ENCODE measurements at places on chromosomes 4 and X.

DNA sequence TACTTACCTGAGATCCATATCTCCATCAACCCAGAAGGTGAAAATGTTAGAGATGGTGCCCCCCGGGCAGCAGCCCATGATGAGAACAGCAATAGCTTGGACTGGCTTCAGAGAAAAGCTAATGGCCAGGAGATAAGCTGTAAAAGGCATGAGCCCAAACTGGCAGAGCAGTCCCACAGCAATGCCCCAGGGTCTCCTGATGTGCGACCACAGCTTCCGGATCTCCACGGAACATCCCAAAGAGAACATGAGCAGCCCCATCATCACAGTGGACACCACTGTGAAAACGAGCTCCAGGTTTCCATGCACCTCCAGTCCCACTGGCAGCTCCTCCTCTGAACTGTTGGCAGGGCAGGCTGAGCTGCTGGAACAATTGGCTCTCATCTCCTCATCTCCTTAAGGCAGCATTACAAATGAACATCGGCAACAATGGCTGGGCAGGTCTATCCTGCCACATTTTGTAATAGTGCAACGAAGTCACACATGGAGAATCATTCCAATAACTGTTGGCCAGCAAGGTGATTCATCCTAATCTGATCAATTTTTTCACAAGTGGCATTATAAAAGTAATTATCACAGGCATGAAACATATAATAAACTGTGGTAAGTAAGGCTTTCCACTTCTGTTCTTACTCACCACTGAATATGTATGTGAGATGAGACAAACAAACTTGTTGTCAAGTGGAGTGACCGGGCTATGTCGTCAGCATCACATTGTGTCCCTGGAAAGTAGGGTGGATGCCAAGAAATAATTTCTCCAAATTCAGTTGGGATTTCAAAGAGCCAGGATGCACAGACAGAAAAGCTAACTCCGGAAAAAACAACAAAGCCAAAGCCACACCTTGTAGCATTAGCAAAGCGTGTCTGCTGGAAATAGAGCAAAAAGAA is at the start of gene SLC10A6:
Gene SLC10A6, minus strand, starts transcription at position 653 of the 888 bp plus-strand sequence. Its CDS starts 269 bp downstream, at position 384.
- no peak for DNase-seq

GRCh38 chrX:9677098-9677739 is 88.4 kb downstream of the GPR143 start:
- no peak for DNase-seq

- DNase-seq, result no peak
Measured at GRCh38 chrX:2618516-2618915, 72.6 kb upstream of the CD99 start.

DNA sequence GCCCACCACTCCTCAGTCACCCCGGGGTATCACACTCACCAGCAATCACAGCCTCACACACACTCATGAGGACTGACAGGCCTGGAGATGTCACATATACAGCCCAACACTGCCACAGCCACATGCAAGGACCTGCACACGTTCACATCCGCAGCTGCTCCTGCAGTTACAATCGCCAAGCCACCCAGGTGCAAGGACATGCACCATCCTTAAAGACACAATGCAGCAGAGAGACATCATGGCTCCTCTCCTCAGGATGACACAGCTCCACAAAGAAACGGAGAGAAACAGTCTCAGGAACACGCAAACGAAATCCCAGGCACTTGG is 1.1 kb downstream of the PCSK1N start:
- DNase-seq, result no peak

GRCh38 chr4:113563691-113564378 is 197.7 kb downstream of the CAMK2D start:
- no peak for DNase-seq

DNA sequence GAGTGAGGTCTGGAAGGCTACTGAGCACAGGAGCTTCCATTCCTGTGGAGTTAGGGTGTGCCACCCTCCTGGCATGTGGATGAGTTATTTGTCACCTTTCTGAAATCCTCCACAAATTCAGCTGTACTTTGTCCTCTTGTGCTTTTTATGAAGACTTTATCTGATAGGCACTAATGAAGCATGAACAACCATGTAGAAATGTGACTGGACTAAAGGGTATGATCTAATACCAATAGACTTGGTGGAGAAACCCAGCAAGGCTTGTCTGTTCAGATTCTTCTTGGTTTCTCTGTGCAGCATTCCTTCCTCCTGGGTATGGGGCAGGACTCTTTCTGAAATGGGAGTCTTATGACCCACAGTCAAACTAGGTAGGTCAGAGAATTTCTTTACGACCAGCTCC is 9.6 kb downstream of the NBDY start:
- no peak for DNase-seq

DNA sequence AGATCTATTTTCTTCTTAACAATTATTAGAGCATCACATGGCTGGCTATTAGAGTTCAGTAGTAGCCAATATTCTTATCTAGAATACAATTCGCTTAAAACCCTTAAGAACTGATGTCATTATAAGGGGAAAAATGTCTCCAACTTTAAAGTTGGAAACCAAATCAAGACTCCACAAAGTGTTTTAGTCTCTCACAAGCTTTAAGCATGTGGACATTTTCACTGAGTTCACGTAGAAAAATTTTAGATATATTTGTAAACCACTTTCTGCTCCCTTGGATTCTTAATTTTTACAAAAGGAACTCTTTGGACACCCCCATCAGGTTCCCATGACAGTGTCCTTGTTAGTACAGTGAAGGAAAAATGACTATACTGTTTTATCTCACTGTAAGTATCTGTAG is 123.9 kb upstream of the NAP1L5 start:
- no peak for DNase-seq

GRCh38 chr4:38601244-38601915 is 62.6 kb upstream of the KLF3 start:
- peak; percentile 49 for DNase-seq

- no peak for DNase-seq
Measured at GRCh38 chr4:6987588-6987961, 55.6 kb upstream of the TADA2B start.

GRCh38 chrX:136797787-136798186 is 17.1 kb upstream of the ARHGEF6 start:
- no peak for DNase-seq

GRCh38 chrX:10047133-10047532 is 80.0 kb downstream of the CLDN34 start:
- no peak for DNase-seq

GRCh38 chrX:71131510-71131909 is 13.1 kb downstream of the MED12 start:
- DNase-seq, result no peak

DNA sequence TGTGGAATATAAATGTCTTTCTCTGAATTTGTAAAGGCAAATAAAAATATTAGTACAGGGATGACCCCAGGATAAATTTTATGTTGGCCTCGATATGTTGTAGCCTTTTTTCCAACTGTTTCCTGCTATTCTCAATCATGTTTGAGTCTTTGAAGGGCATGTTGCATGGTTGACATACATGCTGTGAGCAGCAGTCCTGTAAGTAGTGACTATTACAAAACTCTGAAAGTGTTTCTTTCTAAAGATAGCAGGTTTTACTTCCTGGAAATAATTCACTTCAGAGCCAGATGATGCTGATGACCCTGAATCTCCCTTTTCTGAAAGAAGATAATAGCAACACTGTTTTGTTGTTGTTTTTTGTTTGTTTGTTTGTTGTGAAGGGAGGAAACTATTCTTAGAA is 393.0 kb upstream of the GNPDA2 start:
- DNase-seq, result no peak

DNA sequence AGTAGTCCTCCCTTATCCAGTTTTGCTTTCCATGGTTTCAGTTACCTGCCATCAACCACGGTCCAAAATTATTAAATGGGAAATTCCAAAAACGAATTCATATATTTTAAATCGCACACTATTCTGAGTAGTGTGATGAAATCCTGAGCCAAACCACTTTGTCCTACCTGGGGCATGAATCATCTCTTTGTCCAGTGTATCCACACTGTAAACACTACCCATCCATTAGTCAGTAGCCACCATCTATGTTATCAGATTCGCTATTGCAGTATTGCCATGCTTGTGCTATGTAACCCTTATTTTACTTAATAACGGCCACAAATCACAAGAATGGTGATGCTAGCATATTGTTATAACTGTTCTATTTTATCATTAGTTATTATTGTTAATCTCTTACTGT is 704.6 kb downstream of the SMARCA1 start:
- no peak for DNase-seq

DNA sequence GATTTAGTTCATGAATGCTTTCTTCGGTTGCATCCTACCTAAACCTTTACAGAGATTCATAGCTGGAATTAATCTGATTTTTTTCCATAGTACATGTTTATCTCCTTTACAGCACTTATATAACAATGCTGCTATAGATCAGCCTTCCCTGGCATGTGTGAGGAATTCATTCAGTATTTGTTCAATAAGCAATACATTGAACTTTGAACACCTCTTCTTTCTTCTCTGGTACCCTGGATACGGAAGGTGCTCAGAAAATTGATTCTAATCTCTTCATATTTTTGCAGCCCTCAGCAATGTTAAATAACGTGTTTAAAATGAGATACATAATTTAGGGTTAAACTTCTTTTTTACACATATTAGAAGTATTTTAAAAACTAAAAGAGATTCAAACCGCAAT is 467.4 kb downstream of the TRIML1 start:
- no peak for DNase-seq

DNA sequence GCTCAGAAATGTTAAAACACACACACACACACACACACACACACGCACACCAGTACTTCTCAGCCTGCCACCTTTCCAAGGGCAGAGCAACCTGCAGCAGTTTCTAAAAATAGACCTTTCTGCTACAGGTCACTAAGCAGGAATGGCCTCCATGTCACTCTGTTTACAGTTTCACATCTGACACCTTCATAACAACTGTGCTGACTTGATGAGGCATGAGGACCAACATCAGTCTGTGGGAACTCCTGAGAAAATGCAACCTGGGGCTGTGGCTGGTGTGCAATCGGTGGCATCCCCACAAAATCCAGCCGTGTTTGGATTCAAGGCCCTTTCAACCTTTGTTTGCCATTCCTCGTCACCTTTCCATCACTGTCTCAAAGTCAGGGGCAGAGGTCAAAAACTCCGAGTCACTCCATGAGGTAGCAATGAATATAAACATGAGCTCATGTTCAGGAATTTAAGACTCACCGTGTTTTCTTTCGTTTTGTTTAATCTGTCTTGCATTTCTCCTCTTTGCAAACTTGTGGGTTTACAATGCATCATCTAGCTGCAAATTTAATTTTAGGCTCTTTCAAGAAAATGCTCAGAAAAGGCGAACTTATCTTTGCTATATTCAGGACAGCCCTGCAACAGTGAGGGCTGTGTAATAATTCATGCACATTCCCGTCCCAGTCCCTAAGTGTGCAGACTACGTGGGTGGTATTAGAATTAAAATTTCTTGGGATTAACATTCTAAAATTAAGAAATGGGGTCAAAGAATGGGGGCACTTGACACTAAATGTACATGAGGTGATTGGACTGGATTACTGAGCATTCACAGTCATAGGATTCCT is 135.3 kb downstream of the SHROOM3 start:
- no peak for DNase-seq

- no peak for DNase-seq
Measured at GRCh38 chr4:36414248-36414647, 132.8 kb downstream of the DTHD1 start.

DNA sequence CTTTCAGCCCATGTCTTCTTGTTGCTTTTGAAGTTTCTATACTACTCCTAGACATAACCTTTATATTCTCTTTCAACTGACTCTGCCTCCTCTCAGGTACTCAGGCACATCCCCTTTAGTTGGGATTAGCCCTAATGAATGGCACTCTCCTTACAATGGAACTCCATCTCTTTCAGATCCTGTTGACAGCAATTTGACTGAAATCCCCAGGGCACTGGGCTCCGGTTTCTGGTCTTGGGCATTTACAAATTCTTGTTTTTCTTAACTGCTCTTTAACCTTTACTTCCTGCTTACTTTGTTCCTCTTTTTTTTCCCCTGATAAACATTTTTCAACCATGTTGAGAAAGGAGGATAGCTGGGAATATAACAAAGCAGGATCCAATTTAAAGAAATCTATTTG is 68.9 kb downstream of the ENOX2 start:
- DNase-seq, result no peak

DNA sequence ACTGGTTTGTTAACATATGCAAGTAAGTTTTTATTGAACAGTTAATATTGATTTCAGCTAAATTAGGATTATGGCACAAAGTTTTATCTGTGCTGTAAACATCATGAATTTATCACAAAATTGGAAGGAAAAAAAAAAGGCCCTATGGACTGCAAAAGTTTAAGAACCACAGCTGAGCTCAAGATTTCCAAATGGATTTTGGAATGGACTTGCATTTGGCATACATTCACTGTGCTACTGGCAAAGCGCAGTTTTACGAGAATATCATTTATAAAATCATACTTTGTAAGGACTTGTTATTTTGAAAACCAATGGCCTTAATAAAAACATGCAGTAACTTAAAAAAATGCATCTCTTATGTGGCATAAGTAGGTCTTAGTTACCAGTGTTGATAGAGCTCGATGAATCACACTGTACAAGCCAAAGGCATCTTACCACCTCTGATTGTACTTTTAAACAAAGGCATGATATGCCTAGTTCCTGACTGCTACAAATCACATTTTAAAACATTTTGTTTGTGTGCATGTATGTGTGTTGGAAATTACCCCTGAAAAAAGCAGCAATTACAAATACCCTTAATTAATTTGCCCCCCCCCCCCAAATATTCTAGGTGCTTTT is 58.6 kb downstream of the TAB3 start:
- DNase-seq, result no peak

GRCh38 chrX:41688835-41689234 is at the start of gene GPR34:
GPR34 (plus strand) TSS chrX:41688973; CDS start chrX:41695634, 6,661 bp downstream.
- DNase-seq, result no peak

DNA sequence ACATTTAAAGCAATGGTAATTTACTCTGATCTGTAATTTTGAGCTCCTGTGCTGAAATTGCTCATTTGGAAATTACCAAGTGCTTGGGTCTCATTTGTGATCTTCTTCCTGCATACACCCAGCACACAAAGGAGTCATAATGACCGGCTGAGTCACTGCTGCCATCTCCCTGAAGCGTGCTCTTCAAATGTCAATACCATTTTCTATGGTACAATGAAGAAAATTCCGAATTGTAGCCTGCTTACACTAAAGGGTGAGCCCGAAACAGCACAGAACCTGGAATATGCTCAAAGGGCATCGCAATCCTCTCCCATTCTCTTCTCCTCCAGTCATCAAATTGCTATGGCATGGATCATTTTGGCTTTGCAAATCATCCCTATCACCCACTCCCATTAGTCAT is 140.5 kb downstream of the GRIA3 start:
- DNase-seq, result no peak

GRCh38 chrX:99933865-99934264 is 476.2 kb downstream of the PCDH19 start:
- no peak for DNase-seq

- peak; percentile 41 for DNase-seq
Measured at GRCh38 chr4:174324725-174325124, 41.0 kb downstream of the CEP44 start.

DNA sequence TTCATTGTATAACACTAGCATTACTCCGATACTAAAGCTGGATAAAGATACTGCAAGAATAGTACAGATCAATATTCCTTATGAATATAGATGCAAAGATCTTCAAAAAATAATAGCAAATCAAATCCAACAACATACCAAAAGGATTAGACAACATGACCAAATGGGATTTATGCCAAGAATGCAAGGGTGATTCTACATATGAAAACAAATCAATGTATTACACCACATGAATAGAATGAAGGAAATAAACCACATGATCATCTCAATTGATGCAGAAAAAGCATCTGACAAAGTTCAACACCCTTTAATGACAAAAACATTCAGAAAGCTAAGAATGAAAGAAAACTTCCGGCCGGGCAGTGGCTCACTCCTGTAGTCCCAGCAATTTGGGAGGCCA is 42.8 kb downstream of the CUL4B start:
- peak; percentile 2 for DNase-seq

Data from NCI-H226 (cell line).